ENCODE measurements at places on chromosomes 12 and 14.

DNA sequence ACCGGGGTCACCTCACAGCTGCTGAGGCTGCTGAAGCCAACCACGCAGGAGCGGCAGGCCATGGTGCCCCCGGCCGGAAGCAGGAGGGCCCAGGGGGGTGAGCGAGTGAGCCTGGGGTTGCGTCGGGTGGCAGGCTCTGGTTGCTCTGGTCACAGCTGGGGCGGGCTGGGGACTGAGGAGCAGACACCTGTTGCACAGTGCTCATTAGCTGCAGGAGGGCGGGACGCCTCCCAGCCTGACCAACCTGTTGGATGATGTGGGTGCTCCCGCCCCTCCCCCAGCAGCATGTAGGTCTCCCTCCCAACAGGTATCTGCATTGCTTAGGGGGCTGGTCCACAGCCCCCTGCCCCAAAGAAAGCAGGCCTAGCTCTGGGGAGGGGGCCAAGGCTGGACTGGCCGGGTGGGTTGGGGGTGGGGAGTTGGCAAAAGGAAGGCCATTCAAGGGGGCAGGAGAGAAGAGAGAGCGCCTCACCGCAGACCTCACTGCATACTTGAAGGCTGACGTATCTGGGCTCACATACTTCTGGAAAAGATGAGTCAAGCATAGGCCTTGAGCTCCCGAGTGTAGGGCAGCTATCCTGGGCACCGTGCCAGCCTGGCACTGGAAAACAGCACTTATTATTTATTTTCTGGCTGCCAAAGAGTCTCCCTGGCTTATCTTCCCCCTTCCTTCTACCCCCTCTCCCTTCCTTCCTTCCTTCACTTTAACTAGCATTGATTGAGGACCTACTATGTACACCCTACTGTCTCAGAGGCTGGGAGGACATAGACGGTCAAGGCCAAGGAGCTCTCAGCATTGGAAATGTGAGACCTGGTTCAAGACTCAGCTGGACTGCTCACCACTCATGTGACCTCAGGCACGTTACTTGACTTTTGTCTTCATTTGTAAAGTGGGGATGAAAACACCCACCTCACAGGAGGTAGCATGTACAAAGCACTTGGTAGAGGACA, at the start of gene KRT80:
KRT80 (minus strand) TSS at position 174 of the 951 bp plus-strand sequence; CDS start at position 62, 112 bp downstream.
- peak; percentile 13 for DNase-seq

GRCh38 chr12:11500188-11500860, 105.0 kb upstream of the PRB2 start:
- DNase-seq: peak; percentile 78

DNA sequence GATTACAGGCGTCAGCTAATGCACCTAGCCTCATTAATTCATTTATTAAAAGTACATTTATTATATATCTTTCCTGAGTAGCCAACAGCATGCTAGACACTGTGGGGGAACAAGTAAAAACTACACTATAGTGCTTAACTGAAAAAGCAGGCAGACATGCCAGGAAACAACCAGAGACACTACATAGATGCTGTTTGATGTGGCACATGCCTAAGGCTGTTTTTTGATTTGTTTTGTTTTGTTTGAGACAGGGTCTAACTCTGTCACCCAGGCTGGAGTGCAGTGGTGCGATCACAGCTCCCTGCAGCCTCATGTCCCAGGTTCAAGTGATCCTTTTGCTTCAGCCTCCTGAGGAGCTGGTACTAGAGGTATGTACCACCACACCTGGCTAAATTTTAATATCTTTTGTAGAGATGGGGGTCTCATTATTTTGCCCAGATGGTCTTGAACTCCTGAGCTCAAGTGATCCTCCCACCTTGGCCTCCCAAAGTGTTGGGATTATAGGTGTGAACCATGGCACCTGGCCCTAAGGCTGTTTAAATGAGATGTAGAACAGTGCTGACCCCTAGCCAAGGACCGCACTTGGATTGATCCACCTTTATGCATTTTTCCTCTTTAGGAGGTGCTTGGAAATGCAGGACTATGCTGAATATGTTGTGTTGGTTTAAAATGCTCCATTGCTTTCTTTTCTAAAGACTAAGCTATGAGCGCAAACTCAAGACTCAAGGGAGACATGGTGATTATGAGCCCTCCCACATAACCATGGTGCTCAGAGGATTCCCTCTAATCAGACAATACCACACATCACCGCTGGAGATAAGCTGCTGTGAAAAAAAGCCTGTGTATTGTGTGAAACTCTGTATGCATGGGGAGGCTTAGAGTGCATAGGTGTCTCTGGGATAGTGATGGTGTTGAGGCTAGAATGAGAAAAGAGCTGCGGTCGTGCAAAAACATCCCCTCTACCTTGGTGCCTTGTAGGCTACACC, 10.5 kb upstream of the C14orf93 start:
- DNase-seq: no peak

- peak; percentile 41 for DNase-seq
Observed at GRCh38 chr12:6752167-6752920, 597 bp downstream of the MLF2 start.

DNA sequence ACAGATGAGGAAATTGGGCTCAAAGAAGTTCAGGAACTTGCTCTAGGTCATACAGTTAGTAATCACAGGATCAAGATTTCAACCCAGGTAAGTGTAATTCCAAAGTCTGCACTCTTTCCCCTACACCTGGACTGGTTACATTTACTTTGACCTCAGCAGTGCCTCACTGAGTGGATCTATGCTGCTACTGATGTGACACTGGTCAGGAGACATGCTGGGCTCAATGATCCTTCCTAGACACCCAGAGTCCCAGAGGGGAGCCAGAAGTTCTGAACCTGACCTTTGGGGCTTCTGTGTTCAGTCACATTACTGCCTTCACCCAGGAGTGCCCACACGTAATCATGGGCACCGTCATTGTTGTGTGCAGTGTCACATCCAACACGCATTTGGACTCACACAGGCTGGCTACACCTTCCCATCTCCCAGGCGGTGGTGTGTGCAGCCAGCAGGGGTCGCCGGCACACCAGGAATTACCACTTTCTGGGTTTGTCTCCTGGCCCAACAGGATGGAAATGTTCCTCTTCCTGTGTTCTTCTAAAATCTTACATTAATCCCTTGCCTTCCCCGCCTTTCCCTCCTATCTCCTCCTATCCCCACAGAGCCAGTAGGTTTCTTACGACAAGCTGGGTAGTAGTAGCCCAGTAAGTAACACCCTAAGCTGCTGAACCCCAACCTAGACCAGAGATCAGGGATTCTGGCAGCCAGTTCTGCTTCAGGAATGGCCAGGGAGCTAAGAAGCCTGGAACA, 25.6 kb downstream of the CALCOCO1 start:
- DNase-seq: peak; percentile 77

DNA sequence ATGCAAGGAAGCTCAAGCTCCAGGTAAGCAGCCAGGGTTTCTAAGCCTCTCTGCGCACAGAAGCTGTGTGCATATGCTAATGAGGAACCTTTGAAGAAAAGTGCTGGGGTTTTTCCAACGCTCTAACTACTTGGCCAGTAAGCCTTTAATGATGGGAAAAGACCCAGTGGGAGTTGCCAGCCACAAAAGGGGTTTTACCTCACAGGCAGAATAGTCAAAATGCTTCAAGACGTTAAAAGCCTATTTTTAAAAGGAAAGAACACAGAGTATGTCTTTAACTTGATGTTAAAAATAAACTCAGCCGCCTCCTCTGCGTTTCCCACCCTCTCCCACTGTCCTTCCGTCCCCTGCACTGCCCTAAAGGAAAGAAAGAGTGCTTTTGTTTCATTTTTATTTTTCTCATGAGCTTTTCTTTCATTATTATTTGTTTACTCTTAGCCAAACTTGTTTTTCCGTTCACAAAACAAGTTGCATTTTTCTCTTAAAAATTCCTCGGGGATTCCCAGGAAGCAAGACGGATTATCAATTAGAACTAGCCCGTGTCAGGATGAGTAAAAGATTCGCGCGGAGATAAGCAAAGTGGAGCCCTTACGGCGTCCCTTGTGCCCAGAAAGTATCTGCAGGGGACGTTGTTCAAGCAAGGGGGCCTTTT, 209.8 kb upstream of the NUDT4 start:
- peak; percentile 16 for DNase-seq

DNA sequence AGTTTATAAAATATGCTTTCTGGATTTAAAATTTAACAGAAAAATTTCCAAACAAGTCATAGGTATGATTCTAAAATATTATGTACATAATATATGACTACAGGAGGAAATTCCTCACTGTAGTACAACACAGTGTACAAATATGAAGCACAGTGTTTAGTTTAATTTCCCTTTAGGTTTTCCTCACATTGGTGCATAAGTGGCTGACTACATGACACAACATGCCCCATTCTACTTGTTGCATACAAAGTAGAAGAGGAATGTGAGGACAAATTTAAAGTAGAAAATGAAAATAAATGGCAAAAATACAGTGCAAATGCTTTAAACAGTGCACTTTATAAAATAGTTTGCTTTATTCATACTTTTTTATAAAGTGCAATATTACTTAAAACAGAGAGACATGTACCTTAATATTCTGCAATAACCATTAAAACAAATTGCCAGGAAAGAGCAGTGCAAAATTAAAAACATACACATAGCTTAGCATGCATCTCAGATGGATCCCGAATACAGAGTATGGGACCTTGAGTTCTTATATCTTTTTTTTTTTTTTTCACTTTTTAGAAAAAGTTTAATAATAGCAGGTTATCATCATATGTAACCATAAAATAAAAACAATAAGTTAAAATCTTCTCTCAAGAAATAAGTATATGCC, 54.8 kb upstream of the TTC7B start:
- DNase-seq: no peak

DNA sequence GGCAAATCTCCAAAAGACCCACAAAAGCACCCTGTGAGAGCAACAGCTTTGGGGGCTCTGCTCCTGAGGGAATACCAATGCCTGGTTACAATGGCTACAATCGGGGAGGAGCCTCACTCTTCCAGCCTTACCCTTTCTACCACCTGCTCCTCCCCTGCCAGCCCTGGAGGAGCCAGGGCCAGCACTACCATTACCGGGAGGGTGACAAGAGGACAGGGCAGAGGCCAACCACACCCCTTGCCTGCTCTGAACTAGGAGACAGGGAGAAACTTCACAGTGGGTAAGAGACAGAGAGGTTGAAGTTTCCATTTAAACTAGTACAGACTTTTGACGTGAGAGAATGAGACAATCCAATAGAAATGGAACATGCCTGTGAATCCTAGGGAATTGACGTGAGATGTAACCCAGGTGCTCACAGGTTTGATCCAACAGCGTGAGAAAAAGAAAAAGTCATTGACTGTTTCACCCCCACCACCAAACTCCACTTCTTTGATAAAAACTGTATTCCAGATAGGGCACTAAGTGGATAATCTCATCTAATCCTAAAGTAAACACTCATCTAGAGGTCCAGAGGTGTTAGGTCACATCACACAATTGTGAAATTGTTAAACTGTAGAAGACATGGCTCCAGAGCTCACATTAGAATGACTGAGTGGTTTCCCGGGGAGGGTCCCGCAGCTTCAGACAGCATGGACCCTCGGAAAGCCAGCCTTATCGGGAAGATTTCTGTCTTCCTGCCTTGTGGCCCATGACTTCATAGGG, 8.4 kb upstream of the TC2N start:
- no peak for DNase-seq

- no peak for DNase-seq
Observed at GRCh38 chr12:51862947-51863346, 14.4 kb upstream of the FIGNL2 start.

- DNase-seq: no peak
Observed at GRCh38 chr12:95674163-95674562, 116.4 kb downstream of the NTN4 start.

DNA sequence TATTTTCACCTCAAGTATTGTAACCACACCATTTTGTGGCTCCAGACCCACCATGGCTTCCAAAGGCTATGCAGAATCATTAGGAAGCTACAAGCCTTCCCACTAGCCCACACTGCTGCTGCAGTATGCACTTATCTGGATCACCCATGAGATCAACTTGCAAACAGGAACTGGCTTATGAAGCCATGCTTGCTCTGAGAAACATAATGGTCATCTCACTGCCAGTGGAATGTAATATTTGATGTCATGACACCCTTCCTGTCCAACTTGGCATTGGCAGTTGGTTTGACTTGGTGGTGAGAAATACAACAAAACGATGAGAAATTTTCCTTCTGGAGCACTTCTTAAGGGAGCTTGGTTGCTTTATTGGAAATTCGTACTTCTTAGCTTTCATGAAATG, 69.3 kb upstream of the FRMD6 start:
- DNase-seq: no peak

- DNase-seq: no peak
Observed at GRCh38 chr12:92416385-92416812, 270.8 kb upstream of the BTG1 start.

DNA sequence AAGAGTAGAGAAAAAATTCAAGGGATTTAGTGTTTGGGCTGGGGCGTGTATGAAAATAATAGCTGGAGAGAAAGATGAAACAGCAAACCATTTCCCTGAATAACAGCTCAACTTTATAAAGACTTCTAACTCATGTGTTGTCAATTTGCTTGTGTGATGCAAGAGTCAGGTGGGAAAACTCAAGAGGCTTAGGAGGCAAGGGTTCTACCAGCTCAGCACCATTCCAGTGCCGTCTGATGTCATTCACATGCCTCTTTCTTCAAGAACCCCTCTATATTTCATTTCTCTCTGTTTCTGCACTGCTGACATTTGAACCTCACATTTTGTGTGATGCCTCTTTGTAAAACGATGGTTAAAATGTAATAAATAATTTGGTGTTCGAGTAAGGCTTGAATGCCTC, 192.2 kb downstream of the PRKD1 start:
- DNase-seq: no peak

DNA sequence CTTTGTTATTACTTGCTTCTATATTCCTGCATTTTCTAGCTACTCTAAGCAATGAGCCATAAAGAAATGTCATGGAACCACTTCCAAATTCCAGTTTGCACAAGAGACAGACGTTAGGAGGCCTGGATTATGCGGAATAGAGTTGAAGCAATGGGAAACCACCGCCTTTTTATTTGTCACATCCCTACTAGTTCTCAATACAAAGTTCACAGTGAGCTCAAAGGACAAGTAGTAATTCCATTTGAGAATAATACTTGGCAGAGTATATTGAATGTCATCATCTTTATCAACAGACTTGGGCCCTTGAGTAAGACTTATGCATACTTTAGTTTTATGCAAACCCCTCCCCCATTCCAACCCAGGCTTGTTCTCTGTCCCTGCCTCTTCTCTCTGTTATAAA, 3.7 kb upstream of the SLC15A5 start:
- DNase-seq: no peak

GRCh38 chr14:52400846-52401245, 86.7 kb downstream of the PTGER2 start:
- no peak for DNase-seq

DNA sequence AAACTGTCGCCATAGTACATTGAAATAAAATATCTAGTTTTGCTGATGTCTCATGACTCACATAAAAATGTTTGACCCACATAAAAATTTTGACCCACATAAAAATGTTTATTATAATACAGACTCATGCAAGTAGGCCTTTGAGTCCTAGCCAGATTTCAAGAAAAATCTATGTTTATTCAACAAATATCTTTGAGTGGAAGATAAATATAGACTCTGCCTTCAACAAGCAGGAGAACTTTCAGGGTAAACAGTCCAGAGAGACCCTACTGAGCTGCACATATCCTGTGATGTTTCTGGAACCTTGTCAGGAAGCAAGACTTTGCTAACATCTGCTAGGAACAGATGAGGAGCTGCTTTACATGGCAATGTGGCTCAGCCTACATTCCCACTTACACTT, 283.1 kb downstream of the MDGA2 start:
- DNase-seq: no peak

- no peak for DNase-seq
Observed at GRCh38 chr12:54222609-54223008, 33.8 kb upstream of the SMUG1 start.

- DNase-seq: no peak
Observed at GRCh38 chr12:1629338-1630132, 504 bp downstream of the WNT5B start.

- no peak for DNase-seq
Observed at GRCh38 chr14:42045383-42045782, 438.7 kb downstream of the LRFN5 start.

Data from stimulated activated CD4-positive, alpha-beta T cell treated with anti-CD3 and anti-CD28 coated beads, Interleukin-4, amount 100 ng/mL, for 1 hour (primary cell).